ENCODE measurements at places on chromosomes 5 and 9. TPM values are rescaled to one million over a fixed set of nuclear protein-coding genes. Genes with fewer than 3 reads are reported as not detected.

- DNase-seq: no peak
These were observed 27.6 kb downstream of the ATP10B start for GRCh38 chr5:160824301-160825001.

- no peak for DNase-seq
These were observed 355.4 kb downstream of the CAAP1 start for GRCh38 chr9:26537211-26537610.

GRCh38 chr5:493119-493701, 31.0 kb downstream of the SLC9A3 start:
- no peak for DNase-seq

DNA sequence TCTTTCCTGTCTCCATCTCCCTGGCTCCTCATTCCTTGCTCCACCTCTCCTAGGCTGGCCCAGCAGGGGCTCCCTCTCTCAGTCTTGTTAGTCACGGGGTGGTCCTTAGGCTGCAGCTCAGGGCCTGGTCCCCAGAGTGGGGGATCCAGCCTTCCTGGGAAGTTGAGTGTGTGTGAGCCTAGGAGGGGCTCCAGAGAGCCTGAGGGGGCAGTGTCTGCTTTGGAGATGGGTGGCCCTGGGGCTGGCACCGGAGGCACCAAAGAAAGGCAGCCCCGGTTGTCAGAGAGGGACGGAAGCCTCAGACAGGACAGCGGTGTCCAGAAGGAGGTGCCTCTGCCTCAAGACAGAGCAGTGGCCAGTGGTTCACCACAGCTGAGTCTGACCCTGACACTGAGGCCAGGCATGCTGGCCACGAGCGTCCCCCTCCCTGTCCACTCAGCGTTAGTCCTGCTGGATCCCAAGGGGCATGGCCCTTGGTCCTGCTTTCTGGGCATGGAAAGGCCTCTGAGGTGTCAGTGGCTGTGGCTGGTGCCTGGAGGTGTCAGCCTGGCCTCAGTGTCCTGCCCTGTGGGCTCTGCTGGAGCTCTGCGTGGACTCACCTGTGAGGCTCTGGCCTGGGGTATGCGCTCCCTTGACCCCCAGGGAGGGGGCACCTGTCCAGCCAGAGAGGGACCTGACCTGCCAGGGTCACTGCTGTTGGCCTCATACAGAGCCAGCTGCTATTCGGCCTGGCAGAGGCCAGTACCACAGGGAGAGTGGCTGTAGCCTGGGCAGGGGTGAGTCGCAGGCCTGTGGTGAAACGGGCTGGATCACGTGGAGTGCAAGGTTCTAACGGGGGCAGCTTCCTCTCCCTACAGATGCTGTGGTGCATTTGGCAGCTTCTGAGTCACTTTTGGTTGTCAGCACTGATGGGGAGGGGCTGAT, 130.6 kb downstream of the CACNA1B start:
- no peak for DNase-seq

- DNase-seq: no peak
These were observed 412.1 kb upstream of the CLINT1 start for GRCh38 chr5:158270996-158271554.

GRCh38 chr5:28743716-28744110, 1705.3 kb upstream of the CDH9 start:
- no peak for DNase-seq

DNA sequence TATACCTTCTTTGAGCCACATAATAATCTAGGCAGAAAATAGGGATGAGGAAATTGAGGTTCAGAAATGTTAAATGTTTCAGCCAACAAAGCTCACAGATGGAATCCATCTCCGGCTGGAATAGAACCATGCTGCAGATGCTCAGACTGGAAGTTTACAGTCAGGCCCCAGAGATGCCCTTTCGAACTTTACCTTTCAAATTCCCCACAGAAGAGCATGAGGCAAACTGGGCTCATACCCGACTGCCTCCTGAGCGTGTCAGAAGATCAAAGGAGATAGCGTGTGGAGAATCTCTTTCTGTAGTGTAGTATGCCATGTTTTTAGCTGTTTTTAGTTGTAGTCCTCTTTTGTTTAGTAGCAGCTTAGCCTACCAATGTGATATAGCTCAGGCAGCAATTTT, 72.0 kb upstream of the DAP start:
- DNase-seq: no peak

The C9 gene
- 0.47 TPM for polyA plus RNA-seq

The SLC34A3 gene
- 0.05 TPM for polyA plus RNA-seq

The ZFP37 gene
- polyA plus RNA-seq: 3.7 TPM
